ENCODE measurements at places on chromosomes 13 and 19.

DNA sequence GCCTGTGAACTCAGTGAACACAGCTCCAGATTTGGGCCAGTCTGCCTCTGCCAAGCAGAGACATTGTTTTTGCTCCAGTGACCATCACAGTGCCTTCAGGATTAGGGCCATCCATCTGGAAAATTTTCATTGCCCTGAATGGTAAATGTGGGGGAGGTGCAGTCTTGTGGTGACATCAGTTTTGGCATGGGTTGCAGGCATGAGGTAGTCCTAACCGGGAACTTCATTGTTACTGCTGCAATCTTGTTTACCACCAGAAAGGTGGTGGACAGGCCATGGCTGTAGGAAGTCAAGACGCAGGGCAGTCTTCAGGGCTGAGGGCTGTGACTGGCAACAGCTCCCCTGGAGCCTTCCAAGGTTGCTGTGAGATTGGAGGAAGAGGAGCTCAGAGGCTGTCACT, 55.2 kb downstream of the SPATA13 start:
- DNase-seq, result no peak

DNA sequence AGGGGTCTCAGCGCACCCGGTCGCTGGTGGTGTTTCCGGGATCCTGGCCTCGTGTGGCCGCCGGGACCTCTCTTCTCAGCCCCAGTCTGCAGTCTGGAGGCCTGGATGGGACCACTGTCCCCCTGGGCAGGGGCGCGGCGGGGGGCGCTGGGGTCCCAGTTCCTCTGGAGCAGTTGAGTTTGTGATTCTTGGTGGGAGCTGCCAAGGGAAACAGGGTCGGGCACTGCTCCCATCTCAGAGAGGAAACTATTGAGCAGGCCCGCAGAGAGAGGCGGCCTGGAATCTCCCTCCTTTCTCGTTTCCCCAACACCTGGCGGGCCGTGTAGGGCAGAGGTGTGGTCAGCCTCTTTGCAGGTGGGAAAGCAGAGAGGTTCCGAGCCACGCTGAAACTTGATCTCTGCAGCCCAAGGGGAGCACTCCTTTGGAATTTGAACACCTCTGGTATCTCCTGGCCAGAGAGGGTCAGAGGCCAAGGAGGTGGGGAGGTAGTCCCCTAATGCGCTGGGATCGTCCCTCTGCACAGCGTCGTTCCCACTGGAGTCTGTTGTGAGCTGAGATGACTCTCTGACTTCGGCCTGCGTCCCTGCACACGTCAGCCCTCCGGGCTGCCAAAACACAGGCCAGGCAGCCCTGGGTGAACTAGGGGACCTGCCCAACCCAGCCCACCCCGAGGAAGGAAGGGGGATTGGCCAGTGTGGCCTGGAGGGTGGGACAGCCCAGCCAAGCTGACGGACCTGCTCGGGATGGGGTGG, 741 bp downstream of the PLEKHF1 start:
- DNase-seq, result no peak

GRCh38 chr19:52473655-52474350, 20.4 kb downstream of the ZNF578 start:
- no peak for DNase-seq

DNA sequence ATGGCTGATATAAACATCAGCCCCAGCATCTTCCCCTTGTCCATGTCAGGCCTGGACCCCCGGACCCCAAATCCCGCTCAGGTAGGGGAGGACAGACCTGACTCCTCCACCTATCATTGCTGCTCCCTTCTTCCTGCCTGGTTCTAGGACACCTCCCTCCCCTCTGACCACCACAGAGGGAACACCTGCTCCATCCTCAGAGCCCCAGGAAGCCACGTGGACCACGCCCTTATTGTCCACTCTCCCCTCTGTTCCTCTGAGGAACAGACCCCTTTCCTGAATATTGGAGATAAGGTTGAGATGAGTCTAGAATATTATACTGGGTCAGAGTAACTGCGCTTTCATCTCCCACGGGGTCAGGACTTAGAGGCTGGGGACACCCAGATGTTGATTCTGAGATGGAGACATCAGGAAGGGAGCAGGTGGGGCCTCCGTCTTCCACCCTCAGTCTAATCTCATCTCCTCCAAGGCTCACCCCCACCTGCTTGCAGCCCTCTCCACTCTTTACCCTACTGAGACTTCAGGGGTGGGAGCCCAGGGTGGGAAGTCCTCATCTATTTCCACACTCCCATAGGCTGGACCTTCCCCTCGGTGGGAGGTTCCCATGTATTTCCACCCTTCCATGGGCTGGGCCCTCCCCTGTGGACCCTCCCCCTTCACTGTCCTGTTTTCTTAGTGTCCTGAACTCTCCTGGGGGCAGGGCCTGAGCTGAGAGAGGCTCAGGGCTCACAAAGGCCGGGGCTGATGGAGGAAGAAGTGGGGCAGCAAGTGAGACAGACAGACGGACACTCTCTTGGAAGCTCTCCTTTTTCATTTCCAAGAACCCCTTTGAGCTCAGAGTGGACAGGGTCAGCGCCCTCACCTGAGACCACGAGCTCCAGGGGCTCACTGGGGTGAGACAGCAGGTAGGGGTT, 2.7 kb downstream of the LILRA4 start:
- no peak for DNase-seq

DNA sequence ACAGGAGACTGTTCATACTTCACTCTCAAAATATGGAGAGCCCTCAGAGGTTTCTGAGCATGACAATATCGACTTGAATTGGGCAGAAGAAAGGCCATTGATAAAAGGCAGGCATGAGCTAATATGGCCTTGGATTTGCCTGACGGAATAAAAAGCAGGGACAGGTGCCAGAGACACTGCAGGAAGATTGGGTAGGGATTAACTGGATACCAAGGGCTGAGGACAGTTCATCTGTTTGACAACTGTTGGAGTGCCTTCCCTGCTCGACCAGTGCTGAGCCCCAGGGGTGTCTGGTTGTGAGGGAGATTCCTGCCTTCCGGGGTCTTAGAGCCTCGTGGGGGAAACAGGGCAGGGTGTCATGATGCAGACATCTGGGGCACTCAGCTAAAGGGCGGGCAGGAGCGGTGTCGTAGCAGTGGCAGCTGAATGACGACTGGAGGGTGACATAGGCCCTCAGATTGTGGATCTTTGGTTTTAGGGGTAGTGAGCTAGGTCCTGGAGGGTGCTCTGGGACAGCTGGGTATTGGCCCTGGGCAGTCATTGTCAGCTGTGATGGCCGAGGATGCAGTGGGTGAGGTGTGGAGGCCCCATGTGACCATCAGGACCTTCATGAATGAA, 12.3 kb downstream of the GATAD2A start:
- DNase-seq, result no peak

DNA sequence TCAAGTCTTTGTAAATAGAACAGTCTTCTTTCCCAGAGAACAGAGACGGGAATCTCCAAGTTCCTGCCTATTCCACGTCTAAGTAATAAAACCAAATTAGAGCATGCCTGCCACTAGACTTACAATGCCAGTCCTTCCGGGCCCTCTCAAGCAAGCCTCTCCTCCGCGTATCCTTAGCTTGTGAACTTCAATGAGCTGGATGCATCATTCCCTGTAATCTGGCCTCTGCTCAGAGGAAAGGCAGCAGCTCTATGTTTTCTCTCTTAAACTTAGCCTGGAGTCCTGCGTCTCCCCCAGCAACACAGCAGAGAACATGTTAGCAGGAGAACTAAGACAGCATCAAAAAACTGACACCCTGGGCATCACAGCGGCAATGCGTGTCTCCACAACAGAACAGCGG, 8.2 kb downstream of the NALCN start:
- DNase-seq, result no peak

DNA sequence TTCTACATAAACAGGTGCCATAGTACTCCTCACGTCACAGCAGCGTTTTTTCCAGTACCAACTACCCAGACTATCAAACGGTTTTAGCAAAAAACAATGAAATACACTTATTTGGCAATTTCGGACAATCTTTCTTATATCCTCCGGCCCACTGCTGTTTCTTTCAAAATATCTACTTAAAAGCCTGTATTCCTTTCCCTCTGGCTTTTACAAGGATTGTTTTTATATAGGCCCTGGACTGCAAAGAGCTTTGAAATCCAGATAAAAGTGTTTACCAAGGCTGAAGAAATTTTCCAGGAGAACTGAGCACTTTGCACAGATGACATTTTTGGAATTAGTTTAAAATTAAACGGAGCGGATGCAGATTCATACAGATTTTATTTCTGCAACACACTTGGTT, 255.9 kb upstream of the STARD13 start:
- DNase-seq, result no peak

DNA sequence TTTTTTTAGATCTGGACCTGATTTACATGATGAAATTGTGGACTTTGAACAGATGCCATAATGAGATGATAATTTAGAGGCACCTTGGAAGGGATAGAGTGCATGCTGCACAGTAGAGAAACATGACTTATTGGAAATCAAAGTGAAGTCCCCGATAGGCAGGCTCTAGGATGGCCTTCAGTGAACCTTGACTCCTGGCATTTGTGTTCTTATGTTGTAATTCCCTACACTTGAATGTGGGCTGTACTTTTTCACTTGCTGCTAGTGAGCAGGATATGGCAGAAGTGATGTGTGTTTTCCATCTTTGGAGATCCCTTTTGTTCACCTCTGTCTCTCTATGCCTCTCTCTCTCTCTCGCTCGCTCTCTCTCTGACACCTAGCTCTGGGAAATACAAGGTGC, 1614.6 kb downstream of the PCDH9 start:
- no peak for DNase-seq

DNA sequence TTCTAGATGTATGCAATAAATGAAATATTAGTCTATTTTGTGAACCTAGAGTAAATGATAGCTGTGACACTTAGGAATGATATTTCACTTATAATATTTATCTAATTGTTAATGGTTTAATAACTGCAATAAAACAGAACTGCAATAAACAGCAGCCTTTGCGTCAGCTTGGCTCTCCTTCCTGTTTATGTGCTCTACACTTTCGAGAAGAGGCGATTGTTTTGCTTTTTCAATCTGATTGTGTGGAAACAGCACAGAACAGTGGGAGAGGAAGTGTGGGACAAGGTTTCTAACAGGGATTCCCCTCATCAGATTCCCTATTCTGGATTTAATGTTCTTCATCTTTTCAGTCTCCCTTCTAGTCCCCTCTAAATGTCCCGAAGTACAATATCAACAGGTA, 17.3 kb upstream of the TRPC4 start:
- DNase-seq, result no peak

- DNase-seq, result no peak
Observed at GRCh38 chr19:53140351-53140750, 7.6 kb upstream of the ZNF415 start.

- no peak for DNase-seq
Observed at GRCh38 chr13:77896536-77896935, 22.1 kb downstream of the EDNRB start.

GRCh38 chr13:50712456-50712855, 131.0 kb downstream of the DLEU7 start:
- DNase-seq, result no peak

DNA sequence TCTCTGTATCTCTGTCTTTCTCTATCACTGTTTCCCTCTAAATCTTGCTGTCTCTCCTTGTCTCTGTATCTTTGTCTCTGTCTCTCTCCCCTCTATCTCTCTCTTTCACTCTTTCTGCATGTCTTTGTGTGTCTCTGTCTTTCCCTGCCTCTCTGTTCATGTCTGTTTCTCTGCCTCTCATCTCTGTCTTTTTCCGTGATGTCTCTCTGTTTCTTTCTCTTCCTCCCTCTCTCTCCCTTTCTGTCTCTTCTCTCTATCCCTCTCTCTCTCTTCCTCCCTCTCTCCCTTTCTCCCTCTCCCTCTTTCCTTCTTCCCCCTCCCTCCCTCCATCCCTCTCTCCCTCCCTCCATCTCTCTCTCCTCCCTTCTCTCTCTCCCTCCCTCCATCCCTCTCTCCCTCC, 56.7 kb upstream of the NFIC start:
- DNase-seq, result no peak

GRCh38 chr19:31018936-31019335, 330.3 kb downstream of the TSHZ3 start:
- DNase-seq, result no peak

- DNase-seq, result no peak
Observed at GRCh38 chr19:5605362-5605761, 17.2 kb downstream of the SAFB2 start.

GRCh38 chr19:3073159-3073563, 10.9 kb upstream of the TLE5 start:
- no peak for DNase-seq

DNA sequence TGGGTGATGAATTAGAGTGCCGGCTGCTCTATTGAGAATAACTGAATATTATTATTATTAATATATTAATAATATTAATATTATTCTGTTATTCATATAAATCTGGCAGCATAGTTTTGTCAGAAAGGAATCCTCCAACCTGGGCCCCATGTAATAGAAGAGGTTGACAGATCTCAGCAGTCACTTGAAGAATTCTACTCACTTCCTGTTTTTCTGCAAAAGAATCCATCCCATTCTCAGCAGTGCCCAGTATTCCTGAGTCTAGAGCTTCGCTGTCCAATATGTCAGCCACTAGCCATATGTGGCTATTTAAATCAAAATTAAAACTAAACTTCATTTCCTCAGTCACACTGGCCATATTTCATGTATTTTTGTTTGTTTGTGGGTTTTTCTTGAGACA, 72.4 kb upstream of the USPL1 start:
- DNase-seq, result no peak

GRCh38 chr13:51562011-51562671, 22.1 kb upstream of the WDFY2 start:
- no peak for DNase-seq

DNA sequence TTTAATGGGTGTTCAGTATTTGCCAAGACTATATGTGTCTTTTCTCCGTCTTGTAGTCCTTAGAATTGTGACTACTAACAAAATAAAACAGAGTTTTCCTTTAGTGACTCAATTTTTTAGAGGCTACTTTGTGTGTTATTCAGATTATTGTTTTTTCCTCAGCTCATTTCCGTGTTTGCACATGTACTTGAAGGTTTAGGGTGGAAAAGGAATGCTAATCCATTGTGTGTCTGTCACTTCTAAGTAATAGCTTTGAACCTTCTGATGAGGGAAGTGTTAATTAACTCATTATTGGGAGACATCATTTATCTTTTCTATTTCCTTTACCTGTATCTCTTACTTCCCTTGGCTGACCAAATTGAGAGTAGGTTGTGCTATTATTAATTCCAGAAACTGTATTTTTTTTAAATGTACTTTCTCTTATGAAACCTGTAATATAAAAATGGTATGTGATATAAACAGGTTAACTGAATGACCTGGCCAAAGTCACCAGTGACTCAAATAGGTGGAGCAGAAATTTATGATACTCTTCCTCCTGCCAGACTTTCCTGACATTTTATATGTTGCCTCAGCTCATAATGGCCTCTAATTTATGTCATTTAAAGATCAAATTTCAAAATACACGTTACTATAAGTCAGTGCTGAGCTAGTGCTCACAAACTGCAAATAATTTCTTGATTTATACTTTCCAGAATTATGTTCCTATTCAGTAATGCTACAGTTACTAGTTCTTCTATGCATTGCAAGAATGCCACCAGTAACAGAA, 88.8 kb downstream of the LMO7 start:
- DNase-seq, result no peak

GRCh38 chr19:892243-892893, 619 bp downstream of the MED16 start:
- no peak for DNase-seq

DNA sequence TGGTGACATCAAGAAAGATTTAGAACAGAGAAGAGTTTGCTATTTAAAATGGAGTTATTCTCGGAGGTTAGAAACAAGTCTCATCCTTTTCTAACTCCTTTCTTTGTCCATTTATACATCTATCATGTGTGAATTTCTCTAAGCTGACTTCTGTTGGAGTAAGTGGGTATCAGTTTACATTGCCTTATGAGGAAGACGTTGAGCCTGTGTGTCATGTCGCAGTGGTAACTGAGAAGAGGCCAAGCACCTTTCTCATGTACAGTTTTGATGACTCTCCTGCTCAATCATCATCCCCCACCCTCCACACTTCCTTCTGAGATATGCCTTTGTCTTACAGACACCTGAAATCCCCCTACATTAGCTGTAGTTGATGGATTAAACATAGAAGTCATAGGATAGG, 624.8 kb downstream of the LIG4 start:
- no peak for DNase-seq
